ENCODE measurements at places on chromosomes 12 and 14.

DNA sequence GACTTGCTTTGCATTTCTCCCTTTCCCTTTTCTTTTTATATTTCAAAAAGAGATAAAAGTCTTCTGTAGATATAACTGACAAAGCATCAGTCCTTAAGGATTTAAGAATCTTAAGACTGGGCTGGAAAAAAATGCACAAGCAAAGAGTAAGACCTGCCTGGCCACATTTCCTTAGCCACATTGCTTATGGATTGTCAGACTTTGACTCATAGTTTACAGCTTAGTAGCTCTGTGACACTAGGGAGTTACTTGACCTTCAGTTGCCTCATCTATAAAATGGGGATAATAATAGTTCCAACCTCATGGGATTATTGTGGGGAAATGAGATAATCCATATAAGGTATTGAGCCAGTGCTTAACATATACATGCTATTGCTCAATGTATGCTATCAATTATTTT lies 66.4 kb upstream of the STK38L start:
- no peaks in the 10 kb centered on the region for H3K4me1 ChIP-seq
- no peak for DNase-seq
- H3K4me3 ChIP-seq, result no peak overlapping the region
- no peak overlapping the region for H3K27ac ChIP-seq
- peaks cover 4% of the 10 kb centered on the region for H3K27me3 ChIP-seq

DNA sequence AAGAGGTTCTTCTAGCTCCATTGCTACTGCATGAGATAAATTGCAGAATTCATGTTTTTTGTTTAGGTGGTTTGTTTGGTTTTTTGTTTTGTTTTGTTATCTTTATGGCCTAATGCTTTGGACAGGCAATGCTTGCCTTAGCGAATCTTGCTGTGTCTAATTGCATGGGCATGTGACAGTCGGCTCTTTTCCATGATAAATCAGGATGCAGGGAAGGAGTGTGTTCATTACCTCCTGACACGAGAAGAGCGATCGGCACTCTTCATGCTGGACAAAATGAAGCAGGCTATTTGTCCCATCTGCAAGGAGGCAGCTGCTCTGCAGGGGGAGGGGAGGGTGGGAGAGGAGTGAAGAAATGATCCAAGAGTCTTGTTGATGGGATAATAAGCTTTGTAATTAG lies 6.5 kb downstream of the CCDC60 start:
- no peak for DNase-seq
- no peaks in the 10 kb centered on the region for H3K4me1 ChIP-seq
- H3K27ac ChIP-seq, result no peak overlapping the region
- no peaks in the 10 kb centered on the region for H3K36me3 ChIP-seq
- no peak overlapping the region for H3K4me3 ChIP-seq

DNA sequence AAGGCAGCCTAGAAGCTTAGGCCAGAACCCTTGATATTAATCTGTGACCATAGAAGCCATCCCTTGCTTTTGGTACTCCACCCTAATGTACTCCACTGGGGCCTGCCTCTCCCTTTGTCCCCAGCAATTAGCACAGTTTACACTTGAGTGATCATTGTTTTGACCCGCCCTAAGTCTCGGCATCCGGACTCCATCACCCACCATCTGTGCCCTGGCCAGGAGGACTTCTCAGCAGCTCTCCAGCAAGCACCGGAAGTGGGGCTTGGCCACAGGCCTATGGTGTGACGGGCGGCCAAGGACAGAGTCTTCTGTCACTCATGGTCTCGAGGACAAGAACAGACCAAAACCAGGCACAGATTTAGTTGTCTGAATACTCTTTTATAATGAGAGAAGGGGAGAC lies 126.5 kb upstream of the NTF3 start:
- H3K27ac ChIP-seq, result no peak overlapping the region
- no peaks in the 10 kb centered on the region for H3K36me3 ChIP-seq
- no peak overlapping the region for H3K4me3 ChIP-seq

DNA sequence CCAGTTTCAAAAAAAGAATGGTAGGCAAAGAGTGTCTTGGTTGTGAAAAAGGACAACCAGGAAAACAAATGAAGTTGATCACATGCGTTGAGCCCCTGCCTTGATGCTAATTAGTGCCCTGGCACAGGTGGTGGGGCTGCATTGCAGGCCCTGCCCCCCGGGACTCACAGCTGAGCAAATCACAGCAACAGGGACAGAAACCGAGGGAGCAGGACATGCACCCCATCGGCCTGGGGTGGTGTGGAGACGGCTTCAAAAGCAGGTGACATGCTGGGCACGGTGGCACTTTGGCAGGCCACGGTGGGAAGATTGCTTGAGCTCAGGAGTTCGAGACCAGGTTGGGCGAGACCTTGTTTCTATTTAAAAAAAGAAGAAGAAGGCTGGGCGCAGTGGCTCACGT lies 1.1 kb upstream of the PAPLN start:
- peaks cover 37% of the 10 kb centered on the region for H3K27me3 ChIP-seq
- no peak overlapping the region for H3K27ac ChIP-seq
- no peak overlapping the region for H3K4me3 ChIP-seq
- H3K4me1 ChIP-seq, result peaks cover 5% of the 10 kb centered on the region
- DNase-seq, result no peak

DNA sequence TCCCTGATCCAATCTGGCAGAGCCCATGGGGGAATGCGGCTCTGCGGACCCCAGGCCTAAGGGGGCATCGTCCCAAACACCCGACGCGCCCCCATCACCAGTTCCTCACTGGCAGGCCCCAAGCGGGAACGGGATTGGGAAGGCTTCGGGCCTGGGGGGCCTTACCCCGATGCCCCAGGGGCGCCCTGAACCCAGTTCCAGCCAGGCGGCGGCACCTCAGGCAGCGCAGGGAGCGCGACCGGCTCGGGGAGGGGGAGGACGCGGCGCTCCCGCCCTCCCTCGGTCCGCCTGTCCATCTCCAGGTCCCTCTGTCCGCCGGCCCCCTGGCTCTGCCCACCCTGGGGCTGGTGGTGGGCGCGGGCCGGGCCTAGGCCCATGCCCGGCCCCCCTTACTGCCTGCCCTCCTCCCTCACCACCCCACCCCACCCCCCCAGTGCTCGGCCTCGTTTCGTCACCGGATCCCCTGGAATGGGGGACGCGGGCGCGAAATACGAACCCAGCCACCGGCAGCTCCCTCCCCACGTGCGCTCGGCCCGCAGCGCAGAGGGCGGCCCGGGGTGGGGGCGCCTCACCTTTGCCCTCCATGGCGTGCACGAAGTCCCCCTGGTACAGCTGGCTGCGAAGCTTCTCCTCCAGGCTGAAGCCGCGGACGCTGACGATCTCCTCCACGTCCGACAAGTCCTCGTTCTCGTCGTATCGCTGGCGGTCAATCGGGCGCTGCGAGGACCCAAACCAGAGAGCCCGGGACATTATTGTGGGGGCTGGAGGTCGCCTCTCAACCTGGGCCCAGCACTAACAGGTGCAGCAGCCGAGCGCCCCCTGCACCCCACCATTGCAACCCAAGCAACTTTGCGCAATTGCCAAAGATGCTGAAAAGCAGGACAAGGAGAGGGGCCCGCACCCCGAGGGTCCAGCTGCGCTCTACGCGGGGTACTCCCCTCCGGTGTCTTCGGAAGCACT lies 2.3 kb downstream of the KDM2B start:
- peaks cover 13% of the 10 kb centered on the region for H3K36me3 ChIP-seq
- no peaks in the 10 kb centered on the region for H3K27me3 ChIP-seq
- peak overlapping the region; percentile 54 for H3K4me3 ChIP-seq
- DNase-seq, result no peak
- peaks cover 42% of the 10 kb centered on the region for H3K4me1 ChIP-seq

DNA sequence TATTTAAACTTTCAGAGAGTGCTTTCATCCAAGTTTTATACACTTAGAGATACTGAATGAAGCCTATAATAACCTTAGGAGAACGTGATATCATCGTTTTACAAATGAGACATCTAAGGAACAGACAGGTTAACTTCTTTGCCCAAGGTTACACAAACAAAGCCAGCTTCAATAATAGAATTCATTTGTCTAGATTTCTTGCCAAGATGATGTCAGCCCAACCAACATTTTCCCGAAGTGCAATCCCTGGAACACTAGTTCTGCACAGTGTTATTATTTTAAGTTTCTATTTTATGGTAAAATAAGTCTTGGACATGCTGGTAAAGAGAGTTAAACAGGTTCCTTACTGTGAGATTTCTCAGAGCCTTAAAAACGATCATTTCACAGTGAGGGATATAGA lies 174.6 kb downstream of the SLC25A21 start:
- no peaks in the 10 kb centered on the region for H3K36me3 ChIP-seq
- no peak overlapping the region for H3K27ac ChIP-seq
- H3K27me3 ChIP-seq, result no peaks in the 10 kb centered on the region
- peaks cover 14% of the 10 kb centered on the region for H3K4me1 ChIP-seq
- H3K4me3 ChIP-seq, result no peak overlapping the region

DNA sequence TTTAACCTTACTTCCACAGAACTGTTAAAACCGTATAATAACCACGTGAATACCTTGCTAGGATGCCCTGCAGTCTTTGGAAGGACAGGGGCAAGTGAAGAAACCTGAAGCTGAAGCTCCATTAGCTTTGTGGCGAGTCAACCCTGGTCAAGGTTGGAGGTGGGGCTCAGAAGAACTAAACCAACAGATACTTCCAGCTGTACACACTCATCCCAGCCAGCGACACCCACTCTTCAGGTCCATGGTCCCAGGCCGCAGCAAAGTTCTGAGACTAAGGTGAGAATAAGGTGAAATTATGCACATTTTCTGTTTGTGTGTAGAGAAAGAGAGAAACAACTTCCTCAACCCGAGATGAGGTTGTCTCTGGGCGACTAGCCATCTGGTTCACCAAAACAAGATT lies 77.6 kb downstream of the NTF3 start:
- H3K27me3 ChIP-seq, result no peaks in the 10 kb centered on the region
- no peaks in the 10 kb centered on the region for H3K36me3 ChIP-seq
- H3K4me3 ChIP-seq, result no peak overlapping the region
- H3K4me1 ChIP-seq, result no peaks in the 10 kb centered on the region
- H3K27ac ChIP-seq, result no peak overlapping the region

DNA sequence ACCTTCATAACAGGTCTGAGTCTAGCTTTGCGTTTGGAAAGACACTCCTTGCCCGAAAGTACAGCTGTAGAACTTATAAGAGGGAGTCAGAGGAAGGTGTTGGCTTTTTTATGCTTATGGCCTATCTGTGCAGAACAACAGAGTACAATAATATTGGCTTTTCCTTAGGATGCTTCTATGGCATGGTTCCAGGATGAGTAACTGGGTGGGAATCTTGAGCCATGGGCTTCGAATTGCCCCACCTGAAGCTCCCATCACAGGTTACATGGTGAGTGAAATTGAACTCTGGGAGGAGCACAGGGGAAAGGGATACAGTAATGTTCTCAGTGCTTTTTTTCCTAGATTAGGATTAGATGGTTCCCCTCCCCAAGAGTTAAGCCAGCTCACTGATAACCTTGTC lies 13.0 kb downstream of the PARP2 start:
- peaks cover 72% of the 10 kb centered on the region for H3K36me3 ChIP-seq
- no peaks in the 10 kb centered on the region for H3K4me1 ChIP-seq
- no peaks in the 10 kb centered on the region for H3K27me3 ChIP-seq
- H3K4me3 ChIP-seq, result no peak overlapping the region
- no peak overlapping the region for H3K27ac ChIP-seq

DNA sequence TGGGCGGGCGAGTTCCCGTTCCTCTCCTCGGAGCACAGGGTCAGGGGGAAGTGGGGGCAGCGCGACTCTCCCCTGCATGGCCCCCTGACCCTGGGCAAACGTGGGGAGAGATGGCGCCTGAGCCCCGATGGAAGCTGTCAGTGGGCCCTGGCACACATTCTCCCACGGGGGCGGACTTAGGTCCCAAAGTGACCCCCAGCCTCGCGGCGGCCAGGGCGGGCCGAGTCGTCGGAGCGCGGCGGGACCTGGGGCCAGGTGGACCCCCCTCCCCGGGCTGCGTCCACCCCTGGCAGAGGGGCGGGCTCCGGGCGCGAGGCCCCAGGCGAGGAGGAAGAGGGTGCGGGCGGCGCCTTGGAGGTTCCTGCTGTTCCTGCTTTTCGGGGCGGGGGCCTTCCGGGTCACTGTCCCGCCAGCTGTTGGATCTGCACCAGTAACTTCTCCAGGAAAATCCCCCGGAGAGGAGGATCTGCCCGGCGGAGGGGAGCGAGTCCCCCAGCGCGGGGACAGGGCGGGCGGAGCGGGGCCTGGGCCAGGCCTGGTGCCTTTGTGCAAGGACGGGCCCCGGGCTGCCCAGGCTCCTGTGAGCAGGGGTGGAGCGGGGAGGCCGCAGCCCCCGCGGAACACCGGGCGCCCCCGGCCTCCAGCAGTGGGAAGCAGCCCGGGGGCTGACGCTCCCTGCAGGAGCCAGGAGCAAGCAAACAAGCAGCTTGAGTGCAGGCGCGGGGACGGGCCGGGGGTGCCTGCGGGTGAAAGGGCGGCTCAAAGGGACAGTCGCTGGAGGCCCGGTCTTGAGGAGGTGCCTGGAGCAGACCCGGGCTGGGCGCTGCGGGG lies 15.3 kb downstream of the TNFAIP2 start:
- peaks cover 21% of the 10 kb centered on the region for H3K4me1 ChIP-seq
- no peak overlapping the region for H3K4me3 ChIP-seq
- DNase-seq, result no peak
- H3K27me3 ChIP-seq, result no peaks in the 10 kb centered on the region

GRCh38 chr14:69586404-69586803 lies 11.7 kb upstream of the CCDC177 start:
- H3K27me3 ChIP-seq, result no peaks in the 10 kb centered on the region
- H3K4me1 ChIP-seq, result peaks cover 2% of the 10 kb centered on the region
- H3K27ac ChIP-seq, result no peak overlapping the region
- no peak for DNase-seq
- no peak overlapping the region for H3K4me3 ChIP-seq

DNA sequence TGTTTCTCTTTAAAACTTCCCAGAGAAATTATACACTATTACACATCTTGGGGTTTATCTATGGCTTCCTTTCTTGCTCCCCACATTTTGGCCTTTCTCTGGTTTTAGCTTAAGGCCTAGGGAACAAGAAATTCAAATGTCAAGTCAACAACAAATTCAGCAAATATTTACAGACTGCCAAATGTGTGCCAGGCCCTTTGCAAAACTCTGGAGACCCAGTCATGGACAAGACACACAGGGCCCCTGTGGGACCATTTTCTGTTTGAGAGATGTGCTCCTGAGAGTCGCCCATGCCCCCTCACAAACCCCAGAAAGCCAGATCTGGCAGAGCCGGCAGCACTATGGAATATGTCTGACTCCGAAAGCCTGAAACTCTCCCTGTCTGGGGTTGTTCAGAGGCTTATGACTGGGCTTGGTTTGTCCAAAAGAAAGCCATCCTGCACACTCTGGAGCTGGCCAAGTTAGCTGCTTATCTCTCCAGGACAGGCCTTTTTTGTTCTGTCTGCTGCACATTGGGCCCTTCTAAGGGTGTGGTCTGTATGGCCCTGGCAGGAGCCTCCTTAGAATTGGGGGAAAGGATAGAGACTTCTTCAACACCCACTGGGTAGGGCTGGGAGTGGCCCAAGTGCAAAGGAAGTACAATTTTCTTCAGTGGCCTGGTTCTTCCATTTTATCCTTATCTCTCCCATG lies 1.1 kb upstream of the KRT3 start:
- DNase-seq, result peak; percentile 92
- no peak overlapping the region for H3K4me3 ChIP-seq
- no peaks in the 10 kb centered on the region for H3K36me3 ChIP-seq
- H3K4me1 ChIP-seq, result peaks cover 28% of the 10 kb centered on the region
